ENCODE measurements at places on chromosomes 1 and 21.

- no peak for DNase-seq
Measured at GRCh38 chr1:15626269-15626950, 9.2 kb downstream of the DDI2 start.

GRCh38 chr1:224753491-224753890, 137.4 kb downstream of the CNIH3 start:
- DNase-seq: no peak

GRCh38 chr1:36653850-36654249, 171.1 kb upstream of the CSF3R start:
- peak; percentile 24 for DNase-seq

GRCh38 chr1:203663821-203664220, 37.2 kb downstream of the ATP2B4 start:
- DNase-seq: no peak

- no peak for DNase-seq
Measured at GRCh38 chr1:1129381-1129821, 13.5 kb upstream of the C1orf159 start.

DNA sequence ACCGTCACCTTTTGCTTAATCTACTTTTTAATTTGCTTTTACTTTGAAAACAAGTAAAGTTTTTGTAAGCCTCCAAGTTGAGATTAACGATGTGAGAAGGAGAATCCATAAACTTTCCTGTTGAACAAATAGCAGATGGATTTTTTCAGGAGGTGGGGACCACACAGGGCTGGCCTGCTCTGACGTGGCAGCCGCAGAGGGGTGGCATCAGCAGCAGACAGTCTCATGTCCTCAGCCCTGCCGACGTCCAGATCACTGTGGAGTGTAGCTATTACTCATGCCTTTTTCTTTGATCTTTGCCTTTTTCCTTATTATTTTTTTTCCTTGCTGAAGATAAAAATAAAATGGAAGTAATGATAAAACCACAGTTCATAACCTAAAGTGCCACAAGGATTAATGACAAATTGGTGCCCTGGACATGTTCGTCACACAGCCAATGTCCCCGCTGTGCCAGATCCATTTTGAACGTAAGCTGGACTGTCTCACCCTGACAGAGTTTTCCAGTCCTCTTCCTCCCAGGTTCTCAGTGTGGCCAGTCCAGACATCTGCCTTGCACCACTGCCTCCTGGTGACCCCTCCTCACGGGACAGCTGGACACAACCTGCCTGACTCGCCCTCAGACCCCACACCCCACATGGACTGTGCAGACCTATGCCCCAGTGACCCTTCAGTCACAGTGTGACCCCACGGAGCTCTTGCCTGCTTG, 15.4 kb upstream of the ZBTB21 start:
- DNase-seq: peak; percentile 85

GRCh38 chr1:99424087-99424486, 159.8 kb downstream of the PLPPR4 start:
- DNase-seq: no peak

DNA sequence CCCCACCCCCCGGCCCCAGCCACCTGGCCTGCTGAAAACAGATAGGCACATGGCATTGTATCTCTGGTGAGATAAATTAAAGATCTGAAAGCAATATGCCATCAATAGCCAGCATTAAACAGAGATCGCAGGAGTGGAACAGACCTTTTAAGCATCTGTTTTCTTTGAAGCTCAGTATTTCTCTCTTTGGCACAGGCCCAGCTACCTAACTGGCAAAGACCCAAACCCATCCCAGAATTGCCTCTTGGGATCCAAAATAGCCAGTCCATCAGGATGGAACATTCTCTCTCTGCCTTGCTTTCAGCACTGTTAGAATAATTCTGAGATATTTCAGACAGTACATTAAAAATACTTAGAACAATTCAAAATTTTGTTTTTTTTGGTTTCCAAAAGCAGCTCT, 46.0 kb downstream of the KCNJ6 start:
- no peak for DNase-seq

- DNase-seq: no peak
Measured at GRCh38 chr1:112508278-112509004, at the start of gene WNT2B. TSS of gene WNT2B (plus strand) at chr1:112508965. CDS start at chr1:112509263, 298 bp downstream.

- DNase-seq: no peak
Measured at GRCh38 chr21:40680311-40680710, 166.6 kb downstream of the DSCAM start.

GRCh38 chr1:108048301-108049177, 83.6 kb upstream of the VAV3 start:
- no peak for DNase-seq

DNA sequence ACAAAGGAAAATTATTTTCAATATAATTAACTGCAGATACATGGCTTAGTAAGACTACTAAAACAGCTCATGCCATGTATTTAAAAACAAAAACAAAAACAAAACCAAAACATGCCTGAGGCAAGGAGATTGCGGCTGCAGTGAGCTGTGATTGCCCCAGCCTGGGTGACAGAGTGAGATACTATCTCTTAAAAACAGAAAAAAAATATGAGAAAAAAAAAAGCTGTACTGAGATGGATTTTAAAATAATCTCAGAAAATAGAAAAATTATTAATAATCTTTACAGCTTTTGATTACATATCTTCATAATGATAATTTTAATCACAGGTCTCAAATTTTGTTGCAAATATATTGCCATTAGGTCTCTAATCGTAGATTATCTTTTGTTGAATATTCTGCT, 24.0 kb upstream of the LIN9 start:
- DNase-seq: peak; percentile 13

DNA sequence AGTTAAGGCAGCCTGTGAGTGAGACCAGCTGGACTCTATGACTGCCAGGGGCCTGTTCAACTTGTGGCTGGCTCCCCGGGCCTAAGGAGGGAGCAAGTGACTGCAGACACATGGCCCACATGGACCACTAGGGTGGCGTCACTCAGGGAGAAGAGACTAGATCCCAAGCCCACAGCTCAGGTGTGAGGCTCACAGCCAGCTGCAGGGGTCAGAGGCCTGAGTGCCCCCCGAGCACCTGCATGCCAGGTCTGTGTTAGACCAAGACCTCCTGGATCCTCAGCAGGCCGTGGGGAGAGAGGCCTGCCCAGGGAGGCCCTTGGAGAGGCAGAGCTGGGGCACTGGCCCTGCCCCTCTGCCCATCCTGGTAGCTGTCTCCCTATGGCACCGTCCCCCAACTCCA, 142.4 kb upstream of the RUNX3 start:
- DNase-seq: no peak

DNA sequence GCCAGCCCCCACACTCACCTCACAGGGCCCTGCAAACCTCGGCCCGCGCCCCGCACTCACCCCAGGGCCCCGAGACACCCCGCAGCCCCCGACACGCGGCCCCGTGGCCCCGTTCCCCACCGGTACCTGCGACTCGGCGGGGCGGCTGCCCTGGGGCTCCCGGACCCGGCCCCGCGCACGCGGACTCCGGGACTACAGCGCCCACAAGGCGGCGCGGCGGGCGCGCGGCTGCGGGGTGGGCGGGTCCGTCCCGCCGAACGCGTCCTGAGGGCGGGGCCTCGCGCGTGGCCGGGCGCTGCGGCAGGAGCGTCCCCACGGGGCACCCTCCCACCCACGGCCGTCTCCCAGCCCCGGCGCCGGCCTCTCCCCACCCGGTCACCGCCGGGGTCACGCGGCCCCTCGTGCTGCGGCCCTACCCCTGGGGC, at the start of gene SLC19A1:
Gene SLC19A1 (minus strand): TSS at position 199 of the 425 bp plus-strand sequence. CDS start 4,481 bp downstream, outside the sequence.
- no peak for DNase-seq

- no peak for DNase-seq
Measured at GRCh38 chr1:186429017-186429416, 31.9 kb downstream of the PDC start.

GRCh38 chr1:88878731-88879130, 12.6 kb downstream of the GTF2B start:
- no peak for DNase-seq

- DNase-seq: peak; percentile 62
Measured at GRCh38 chr21:32499249-32500055, 85.9 kb downstream of the TCP10L start.

DNA sequence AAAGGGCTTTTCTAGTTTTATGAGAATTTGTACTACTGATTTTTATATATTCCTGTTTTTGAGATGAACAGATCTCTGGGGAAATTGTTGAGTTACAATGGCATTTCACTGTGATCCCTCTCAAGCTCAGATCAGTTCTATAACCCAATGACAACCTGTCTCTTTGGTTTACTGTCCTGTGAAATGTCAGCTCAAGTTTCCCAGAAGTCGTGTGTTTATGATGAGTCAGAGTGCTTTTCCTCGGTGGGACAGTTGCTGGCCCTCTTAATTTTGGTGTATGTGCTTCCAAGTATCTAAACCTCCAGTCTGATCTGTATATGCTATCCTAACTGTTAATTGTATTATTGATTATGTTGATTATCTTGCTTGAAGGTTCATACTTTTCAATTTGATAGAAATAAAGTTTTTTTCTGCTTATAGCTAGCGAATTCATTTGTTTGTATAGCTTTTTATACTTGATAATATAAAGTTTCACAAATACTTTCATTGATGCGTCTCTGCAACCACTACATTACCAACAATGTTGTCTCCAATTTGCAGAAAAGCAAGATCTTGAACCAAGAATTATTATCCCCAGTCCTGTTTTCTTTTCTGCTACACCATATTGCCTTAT, 77.5 kb upstream of the DNAJC6 start:
- no peak for DNase-seq

DNA sequence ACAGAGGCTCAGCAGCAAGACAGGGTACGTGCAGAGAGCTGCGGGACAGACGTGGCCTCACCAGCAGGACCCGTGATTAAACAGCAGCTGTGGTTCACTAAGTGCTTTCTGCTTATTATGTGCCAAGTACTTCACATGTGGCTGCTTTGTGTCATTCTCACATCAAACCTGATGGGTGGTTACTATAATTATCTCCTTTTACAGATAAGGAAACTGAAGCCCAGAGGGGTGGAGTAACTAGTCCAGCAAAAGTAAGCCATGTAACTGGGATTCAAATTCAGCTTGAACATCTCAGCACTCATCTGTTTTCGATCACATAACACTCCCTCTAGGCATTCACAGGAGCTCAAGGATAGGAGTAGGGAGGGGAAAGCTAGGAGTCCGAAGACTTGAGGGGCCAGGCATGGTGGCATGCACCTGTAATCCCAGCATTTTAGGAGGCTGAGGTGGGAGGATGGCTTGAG, 50.8 kb upstream of the CLIC4 start:
- peak; percentile 24 for DNase-seq

DNA sequence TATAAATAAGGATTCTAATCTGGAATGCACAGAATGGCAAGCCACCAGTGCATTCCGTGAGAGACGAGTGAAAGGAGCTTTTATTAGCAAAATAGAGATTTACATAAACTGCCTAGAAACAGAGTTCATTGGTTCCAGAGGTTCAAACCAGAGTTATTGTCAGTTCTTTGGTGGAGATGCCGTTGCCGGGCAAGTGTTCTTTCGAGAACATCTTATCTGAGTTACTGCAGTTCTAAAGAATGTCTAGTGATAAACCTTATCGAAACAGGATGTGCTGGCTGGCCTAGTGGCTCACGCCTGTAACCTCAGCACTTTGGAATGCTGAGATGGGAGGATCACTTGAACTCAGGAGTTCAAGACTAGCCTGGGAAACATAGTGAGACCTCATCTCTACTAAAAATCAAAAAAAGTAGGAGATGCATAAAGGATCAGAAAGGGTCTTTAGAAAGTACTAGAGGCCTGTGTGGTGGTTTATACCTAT, 19.9 kb upstream of the EVI5 start:
- peak; percentile 97 for DNase-seq

- peak; percentile 24 for DNase-seq
Measured at GRCh38 chr1:210709701-210710100, 381.0 kb downstream of the HHAT start.

- DNase-seq: no peak
Measured at GRCh38 chr1:197393105-197393504, 125.1 kb downstream of the CRB1 start.

GRCh38 chr21:32065654-32066053, 192.8 kb downstream of the HUNK start:
- no peak for DNase-seq

DNA sequence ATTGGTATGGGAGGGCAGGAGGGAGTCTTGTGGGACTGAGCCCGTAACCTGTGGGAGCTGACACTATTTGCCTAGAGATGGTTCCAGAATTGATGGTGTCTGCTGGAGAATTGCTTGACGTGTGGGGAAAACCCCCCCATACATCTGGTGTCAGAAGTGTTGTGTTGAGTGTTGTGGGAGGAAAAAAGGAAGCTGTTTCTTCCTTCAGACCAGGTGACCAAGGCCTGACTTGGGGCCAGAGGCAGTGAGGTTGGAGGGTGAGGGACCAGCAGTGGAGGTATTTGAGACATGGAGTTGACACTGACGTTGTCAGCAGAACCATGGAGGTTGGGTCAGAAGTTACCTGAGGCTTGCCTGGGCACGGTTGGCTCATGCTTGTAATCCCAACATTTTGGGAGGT, 8.3 kb downstream of the SHISAL2A start:
- no peak for DNase-seq

GRCh38 chr1:87155648-87156047, 173.0 kb upstream of the LMO4 start:
- no peak for DNase-seq

DNA sequence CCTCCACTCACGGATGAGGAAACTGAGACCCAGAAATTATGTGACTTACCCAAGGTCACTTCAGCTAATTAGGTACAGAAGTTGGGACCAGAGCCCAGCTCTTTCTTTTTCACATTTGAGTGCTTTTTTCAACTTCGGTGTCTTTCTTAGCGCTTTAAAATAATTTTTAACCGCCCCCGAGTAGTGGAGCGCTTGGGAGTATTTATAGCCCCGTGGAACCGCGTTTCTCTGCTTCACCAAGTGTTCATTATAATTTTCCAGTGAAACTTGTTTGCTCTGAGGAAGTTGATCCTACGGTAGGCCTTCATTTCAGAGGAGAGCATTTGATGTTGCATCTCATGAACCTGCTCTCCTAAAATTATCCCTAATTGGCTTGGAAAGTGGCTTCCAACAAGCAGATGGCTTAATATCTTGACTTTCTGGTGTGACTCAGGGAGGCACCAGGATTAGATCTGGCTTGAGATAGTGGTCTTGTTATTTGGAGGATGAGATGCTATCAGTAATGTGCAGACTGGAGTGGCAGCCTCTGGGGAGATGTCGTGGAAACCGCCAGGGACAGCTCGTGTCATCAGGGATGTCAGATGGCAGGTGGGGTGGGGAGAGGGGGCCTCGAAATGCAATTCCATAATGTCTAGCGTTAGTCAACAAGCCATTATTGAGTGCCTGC, 321.3 kb downstream of the CAMTA1 start:
- no peak for DNase-seq

DNA sequence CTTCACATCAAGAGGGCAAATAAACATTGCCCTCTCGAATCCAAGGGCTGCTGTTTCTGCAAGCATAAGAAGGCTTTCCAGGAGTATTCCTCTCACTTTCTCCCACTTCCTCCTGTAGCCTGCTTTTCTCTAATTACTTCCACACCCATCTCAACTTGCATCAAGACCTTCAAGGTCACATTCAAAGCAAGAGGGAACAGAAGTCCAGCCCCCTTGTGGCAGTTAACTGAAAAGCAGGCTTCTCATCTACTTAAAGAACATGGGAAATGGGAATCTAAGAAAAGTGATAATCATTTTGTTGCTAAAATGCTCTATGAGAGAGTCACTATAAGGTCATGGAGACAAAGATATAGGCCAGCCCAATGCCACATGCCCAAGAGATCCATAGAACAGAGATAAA, 874.4 kb downstream of the KCNT2 start:
- DNase-seq: no peak
